Iris pigment epithelial cell (primary cell): ENCODE measurements at places on chromosomes 13 and 19.

- no peak for DNase-seq
Observed at GRCh38 chr19:15328312-15328711, 4.0 kb downstream of the BRD4 start.

GRCh38 chr13:89816404-89816803 lies 1531.1 kb upstream of the MIR17HG start:
- no peak for DNase-seq

- DNase-seq, result peak; percentile 92
Observed at GRCh38 chr13:65913173-65913572, 1317.0 kb downstream of the PCDH9 start.

GRCh38 chr19:31591258-31591657 lies 242.0 kb upstream of the TSHZ3 start:
- DNase-seq, result no peak

DNA sequence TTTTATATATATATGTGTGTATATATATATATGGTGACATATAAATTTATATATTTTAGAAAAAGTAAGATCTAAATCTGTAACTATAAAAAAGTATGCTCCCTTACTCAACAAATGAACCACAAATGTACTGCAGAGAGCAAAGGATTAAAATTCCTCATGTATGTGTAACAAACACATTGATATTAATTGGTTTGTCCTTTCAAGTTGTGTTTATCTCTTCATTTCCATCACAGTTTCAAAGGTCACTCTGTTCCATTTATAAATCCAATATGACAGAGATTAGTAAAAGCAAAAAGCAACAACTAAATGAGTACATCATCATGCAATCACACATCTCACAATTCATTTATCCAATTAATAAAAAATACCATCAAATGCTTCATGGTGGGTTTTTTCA lies 247.9 kb downstream of the DACH1 start:
- DNase-seq, result peak; percentile 47

DNA sequence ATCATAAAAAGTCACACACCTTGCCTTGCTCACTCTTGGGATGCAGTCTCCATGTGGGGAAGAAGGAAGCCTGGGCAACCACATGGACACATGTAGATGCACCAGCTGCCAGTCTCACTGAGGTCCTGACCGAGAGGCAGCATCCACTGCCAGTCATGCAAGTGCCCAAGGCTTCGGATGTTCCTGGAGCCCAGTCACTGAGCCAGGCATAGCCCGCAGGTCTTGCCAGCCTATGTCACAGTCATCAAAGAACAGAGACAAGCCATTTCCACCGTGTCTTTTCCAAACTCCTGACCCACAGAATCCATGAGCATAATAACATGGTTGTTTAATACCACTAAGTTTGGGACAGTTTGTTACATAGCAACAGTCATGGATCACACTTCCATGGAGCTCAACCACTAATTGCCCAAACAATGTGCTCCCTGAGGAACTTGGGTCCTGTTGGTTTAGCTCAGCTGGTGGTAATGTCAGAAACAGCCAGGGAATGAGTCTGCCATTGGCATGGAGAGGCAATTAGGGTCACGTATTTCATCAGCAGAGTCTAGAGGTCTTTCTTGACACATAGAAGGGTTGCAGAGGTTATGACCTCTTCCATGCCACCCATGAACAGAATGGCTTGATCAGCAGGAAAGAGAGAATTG lies 21.5 kb downstream of the STARD13 start:
- no peak for DNase-seq

- peak; percentile 68 for DNase-seq
Observed at GRCh38 chr19:55526216-55527196, 10.4 kb downstream of the SBK2 start.

DNA sequence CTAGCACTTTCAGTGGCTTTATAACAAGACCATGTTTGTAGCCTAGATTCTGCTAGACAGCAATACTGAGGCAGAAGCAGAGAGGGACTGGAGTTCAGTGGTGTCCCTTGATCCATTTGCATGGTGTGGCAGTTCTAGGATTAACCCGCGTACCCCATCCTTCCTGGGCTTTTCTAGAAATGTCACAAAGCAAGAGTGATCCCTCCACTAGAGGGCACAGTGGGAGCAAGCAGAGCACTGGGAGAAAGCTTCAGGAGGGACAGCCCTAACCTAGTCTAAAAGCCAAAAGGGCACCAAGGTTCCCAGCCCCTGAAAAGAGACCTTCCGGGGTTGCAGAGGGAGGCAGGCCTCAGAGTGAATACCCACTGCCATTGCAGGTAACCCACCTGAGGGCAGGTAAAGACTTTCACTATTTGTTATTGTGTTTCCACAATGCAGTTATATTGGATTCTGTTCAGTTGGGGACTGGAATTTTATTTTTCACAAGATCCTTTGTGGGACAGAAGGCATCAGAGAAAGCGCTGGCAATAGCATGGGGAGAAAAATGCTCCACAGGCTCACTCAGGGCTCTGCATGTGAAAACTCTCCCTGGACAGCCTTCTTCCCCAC lies 170.6 kb downstream of the FLT1 start:
- peak; percentile 73 for DNase-seq

GRCh38 chr19:36973844-36974195 lies 57.7 kb downstream of the ZNF568 start:
- DNase-seq, result no peak

GRCh38 chr19:36527341-36527740 lies 730 bp downstream of the ZNF260 start:
- peak; percentile 11 for DNase-seq

DNA sequence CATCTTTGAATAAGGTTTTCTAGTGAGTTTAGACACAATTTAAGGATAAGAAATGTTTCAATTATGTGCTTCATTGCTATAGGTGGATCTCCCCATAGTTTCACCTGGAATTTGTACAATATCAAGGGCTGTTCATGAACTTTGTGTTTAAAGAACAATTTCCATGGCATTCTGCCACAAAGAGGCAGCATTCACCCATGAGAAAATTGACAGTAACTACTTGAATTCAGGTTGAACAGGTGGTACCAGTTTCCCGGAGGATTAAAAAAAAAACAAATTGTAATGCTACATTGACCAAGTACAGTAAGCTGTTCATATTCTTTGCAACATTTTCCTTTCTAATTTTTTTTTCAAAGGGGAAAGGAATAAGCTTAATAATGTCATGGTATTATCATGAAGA lies 9.1 kb downstream of the SLITRK5 start:
- no peak for DNase-seq

GRCh38 chr13:50951366-50951765 lies 41.8 kb downstream of the RNASEH2B start:
- DNase-seq, result no peak

- DNase-seq, result no peak
Observed at GRCh38 chr13:49922301-49922700, 13.8 kb downstream of the SPRYD7 start.

GRCh38 chr13:28181413-28181812 lies 43.1 kb downstream of the PAN3 start:
- DNase-seq, result peak; percentile 79

GRCh38 chr13:109196948-109197347 lies 567.5 kb downstream of the MYO16 start:
- DNase-seq, result no peak

DNA sequence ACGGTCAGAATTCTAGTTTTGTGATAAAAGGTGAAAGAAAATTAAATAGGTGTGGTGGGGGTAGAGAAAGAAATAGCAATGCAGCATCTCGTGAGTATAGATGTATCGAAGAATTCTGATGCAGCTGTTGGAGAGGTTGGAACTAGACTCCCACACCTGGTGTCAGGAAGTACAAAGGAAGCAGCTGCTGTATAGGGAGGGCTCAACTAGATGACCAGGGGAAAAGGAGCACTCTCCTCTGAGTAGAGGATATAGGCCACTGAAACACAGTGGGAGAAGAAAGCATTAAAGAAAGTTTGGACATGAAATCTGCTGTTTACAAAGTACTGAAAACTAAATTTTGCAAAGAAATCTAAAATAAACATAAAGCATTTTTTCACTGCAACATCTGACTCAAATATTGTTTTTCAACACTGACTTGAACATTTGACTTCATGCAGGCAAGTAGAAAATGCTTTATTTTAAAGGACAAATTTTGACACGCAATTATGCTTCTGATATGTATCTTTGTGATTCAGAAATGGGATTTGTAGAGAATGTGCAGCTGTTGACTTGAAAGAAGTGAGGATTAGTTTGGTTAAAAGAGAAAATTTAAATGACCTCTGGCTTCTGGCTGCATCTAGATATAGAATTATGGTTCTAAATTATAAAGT lies 82.2 kb downstream of the MIPEP start:
- DNase-seq, result peak; percentile 39

DNA sequence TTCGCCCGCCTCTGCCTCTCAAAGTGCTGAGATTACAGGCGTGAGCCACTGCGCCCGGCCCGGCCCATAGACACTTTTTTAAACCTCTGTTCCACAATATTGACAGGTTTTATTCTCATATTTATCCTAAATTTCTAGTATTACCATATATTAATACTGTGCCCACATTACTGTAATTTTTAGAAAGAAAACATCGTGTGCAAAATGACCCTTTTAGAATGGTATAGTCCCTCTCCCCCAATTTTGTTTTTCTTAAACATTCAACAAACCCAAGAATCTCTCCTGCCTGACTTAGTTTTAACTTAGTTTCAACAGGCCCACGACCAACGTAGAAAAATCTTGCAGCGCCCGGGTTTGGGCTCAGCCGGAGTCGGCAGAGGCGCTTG lies 9.1 kb downstream of the CDX2 start:
- no peak for DNase-seq

DNA sequence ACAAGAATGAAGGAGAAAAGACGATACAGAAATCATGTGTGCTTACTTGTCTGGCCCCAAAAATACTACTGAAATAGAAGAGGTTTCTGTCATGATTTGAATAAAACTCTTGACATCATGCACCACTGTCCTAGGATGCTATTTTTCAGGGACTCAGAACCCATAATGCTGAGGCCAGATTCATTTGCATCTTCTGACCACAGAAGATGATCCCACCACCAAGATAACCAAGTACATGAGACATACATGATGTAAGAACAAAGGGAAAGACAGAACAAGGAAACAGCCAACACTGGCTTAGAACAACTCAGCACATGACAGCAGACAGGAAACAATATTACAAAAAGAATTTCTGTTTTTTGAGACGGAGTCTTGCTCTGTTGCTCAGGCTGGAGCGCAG lies 2.5 kb downstream of the ZNF552 start:
- DNase-seq, result peak; percentile 25

DNA sequence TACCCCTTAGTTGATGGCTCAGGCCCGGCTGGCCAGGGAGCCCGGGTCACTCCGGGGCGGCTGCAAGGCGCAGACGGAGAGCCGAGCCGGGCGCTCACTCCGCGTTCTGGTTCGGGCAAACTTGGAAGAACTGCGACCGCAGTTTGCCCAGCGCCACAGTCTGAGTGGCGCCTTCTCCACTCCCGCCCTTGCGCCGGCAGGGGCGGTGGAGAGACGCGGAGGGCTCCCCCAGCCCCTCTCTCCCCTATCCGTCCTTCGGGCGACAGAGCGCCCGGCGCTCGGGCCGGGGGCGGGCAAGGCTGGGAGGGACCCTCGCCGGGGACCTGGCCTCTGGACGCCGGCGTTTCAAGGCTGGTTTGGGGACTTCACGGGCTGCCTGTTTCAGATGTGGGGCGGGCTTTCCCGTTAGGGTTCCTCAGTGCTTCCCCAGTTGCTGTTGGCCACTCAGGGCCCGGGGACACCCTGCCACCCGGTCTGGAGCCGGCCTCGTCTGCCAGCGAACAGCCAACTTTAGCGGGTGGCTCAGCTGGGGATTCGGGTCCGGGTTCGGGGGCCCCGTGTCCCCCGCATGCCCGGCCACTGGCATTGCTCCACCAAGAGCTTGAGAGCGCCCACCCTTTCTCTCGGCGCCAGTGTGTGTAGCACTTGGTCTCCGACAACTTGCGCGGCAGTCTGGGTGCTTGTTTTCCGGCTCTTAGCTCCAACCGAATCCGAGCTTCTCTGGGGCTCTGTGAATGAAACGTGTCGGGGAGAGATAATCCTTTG lies 1.5 kb downstream of the GPC6 start:
- peak; percentile 90 for DNase-seq
